WTC11 (cell line): ENCODE measurements at places on chromosomes 4 and X.

GRCh38 chr4:124135409-124135813 lies 577.1 kb downstream of the ANKRD50 start:
- no peak for DNase-seq

DNA sequence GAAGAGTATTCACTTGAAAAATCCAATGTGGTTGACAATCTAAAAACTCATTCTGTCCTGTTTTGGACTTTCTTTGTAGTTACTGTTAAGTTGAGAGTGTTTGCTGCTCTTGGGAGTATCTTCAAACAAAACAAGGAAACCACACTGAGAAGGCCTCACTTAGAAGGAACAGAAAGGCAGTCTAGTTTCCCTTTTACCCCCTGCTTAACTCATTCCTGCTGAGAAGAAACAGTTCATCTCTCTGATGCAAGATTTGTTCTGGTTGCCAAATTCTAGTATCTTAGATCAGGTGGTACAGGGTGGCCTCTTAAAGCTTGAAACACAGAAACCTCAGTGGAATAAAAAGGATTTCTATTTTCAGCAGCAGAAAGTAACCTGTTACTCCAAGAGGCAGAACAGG lies 41.4 kb downstream of the GUCY2F start:
- DNase-seq = no peak

- peak; percentile 62 for DNase-seq
These were observed 27.8 kb upstream of the ADH7 start for GRCh38 chr4:99462875-99463464.

DNA sequence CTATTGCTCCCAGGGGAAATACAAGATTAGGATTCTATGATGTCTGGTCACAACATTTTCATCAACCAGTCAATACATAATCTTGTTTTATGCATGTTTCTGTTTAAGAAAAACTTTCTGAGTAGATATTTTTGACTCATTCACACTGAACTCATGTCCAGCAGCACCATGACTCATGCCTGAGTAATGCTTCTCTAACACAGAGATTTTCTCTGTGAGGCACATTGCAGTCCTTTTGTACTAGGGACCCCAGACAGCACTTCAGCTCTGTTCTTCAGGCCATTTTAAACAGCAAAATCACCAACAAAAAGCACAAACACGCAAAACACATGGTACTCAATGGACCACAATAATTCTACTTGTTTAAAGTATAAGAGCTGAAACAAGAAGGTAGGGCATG lies 83.6 kb downstream of the MXRA5 start:
- DNase-seq = no peak

- DNase-seq = peak; percentile 52
These were observed 15.0 kb upstream of the STS start for GRCh38 chrX:7132335-7133049.

DNA sequence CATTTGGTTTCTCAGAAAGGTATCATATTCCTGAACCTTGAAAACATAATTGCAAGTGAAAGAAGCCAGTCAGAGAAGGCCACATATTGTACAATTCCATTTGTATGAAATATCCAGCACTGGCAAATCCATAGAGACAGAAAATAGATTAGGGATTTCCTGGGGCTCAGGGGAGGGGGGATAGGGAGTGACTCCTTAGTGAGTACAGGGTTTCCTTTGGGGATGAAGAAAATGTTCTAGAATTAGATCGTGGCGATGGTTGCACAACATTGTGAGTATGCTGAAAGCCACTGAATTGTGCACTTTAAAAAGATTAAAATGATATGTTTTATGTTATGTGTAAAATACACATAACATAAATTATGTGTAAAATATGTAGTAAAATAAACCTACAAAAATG lies 10.3 kb downstream of the XPNPEP2 start:
- DNase-seq = no peak

GRCh38 chr4:166182145-166182544 lies 309.1 kb downstream of the TLL1 start:
- DNase-seq = no peak

- DNase-seq = no peak
These were observed 200.2 kb downstream of the CLCN4 start for GRCh38 chrX:10356979-10357378.

- DNase-seq = peak; percentile 30
These were observed 25.4 kb downstream of the MBNL3 start for GRCh38 chrX:132463411-132463810.

GRCh38 chr4:151226004-151226932 lies 50.7 kb upstream of the PRSS48 start:
- no peak for DNase-seq

GRCh38 chrX:109890910-109891502 lies 111.9 kb upstream of the TMEM164 start:
- DNase-seq = peak; percentile 70

DNA sequence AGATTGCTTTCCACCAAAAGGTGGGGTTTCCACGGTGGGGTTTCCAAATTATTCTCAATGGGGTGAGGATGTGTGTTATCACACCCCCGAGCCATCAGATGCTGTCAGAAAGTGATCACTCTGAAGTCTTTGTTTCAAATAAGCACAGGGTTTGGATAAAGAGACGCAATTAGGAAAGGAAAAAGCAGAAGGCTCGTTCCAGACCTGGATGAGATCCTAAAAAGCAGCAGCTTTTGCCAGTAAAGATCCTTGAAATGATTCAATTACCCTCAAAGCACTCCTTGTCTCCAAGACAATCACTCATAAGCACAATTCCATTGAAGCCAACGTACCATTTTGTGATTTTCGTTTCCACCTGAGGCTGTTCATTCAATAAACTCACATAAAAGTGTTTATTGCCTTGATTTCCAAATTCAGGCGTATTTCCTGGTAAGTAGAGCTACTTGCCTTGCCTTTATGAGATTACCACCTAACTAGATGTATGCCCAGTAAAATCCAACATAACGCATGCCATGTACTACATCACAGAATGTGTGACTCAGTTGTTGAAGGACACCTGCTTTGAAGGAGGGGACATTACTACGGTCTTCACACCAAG lies 5.2 kb downstream of the F11 start:
- DNase-seq = no peak

DNA sequence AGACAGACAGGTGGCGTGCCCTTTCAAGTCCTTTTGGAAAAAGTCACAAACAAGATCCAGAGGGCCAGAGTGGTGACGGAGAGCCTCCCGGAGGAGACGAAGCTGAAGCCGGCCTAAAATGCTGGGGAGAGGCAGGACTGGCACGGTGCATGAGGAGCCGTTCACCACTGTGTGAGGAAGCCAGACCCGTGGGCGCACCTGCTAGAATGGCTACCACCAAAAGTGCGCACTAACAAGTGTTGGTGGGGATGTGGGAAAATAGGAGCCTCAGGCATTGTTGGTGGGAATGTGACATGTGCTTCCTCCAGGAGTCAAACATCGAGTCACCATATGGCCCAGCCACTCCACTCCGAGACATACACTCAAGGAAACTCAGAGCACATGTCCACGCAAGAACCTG lies 67.4 kb upstream of the HELT start:
- no peak for DNase-seq

DNA sequence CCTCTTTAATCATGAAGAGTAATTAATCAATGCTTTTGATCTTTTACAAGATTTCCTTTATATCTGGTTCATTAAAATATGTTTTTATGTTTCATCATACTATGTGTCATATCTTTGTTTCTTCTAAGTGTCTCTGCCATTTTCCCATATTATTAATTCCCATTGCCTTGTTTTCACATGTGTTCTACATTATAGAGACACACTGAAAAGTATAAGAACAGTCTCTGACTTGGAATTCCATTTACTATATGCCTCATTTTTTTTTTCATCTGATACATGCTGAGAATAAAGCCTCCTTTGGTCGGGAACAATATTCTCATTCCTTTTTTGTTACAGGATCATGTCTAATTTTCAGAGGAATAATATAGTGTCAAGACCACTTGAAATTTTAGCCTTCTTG lies 4.3 kb downstream of the BANK1 start:
- DNase-seq = no peak

DNA sequence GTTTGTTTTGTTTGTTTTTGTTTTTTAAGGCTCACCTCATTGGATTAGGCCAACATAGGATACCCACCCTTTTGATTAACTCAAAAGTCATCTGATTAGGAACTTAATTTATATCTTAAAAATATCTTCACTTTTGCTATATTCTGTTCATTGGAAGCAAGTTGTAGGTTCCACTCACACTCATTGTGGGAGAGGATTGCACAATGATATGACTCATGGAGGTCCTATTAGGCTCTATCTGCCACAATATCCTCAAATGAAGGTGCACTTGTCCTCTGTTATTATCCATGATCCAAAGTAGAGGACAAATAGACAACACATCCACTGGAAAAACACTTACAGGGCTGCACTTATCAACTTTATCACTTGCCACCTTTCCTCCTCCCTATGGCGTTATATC lies 60.5 kb upstream of the ADAMTS3 start:
- DNase-seq = no peak

GRCh38 chr4:152399246-152399645 lies 136.6 kb downstream of the FBXW7 start:
- no peak for DNase-seq

DNA sequence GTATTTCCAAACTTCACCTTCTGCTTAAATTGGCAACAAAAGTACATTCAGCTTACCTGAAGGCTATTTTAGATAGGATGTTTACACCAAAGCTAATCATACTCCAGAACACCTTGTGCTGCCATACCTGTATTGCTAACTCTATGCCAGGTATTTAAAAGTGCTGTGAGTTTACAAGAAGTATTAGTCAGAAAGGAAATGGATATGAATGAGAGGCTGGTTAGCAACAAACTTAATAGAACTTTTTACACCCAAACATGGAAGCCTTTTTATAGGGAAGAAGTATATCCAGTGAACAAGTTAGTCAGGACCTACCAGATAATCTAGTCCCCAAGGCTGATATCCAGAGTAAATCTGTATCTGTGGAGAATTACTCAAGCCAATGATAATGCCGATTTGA lies 131.2 kb upstream of the SPRY1 start:
- DNase-seq = no peak

DNA sequence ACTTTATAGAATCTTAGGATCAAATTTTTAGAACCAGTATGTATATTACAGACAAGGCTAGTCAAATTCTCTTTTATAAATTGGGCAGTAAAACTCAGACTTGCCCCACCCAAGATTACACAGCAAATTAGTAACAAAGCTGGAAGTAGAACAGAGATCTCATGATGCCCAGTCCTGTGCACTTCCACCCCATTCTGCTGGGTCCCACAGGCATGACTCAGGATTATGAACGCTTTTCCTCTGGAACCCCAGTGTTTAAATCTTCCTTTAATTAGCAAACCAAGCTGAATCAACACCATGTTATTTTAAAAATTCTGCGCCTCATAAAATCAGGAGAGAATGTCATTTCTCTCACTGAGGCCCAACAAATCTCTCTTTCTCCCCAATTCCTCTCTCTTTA lies 1.5 kb upstream of the IL13RA2 start:
- DNase-seq = no peak

GRCh38 chrX:19827088-19827487 lies 60.3 kb downstream of the SH3KBP1 start:
- no peak for DNase-seq

DNA sequence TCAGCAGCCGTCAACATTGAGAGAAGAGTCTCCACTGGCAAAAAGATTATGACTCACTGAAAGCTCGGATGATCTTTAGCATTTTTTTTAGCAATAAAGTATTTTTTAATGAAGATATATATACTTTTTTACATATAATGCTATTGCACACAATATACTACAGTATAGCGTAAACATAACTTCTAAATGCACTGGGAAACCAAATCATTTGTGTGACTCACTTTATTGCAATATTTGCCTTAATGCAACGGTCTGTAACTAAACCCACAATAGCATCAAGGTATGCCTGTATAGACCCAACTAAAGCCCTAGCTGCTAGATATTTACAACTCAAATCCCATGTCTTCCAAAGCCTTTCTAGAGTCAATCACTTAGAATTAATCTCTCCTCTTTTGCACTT lies 52.3 kb upstream of the EDNRA start:
- no peak for DNase-seq

DNA sequence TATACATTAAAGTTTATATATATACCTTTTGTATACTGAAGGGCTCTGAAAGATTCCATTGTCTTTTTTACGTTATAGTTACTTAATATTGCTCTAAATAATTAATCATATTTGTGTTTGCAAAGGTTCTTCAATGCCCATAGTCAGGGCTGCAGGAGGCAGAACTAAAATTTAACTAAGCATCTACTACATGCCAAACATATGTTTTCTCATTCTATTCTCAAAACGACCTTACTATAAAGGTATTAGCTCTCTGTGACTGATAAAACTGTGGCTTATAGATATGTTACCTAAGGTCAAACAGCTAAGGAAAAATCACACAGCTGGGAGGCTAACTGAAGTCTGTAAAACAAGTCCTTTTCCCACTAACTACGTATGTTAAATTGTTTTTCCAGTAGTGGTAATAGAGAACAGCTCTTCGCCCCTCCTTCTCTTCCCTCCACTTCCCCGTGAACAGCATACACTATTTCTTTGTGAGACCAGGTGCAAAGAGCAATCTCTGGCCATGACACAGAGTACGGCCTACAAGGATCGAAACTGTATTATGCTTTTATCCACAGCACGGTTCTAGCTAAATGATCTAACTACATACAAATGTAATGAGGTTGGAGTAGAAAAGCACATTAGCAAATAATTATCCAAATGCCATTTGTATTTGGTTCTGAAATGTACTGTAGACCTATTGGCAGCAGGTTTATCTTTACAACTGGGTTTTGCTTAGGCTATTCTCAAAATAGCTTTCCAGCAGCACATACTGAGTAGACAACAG lies 1.7 kb downstream of the CNOT6L start:
- DNase-seq = no peak

GRCh38 chrX:19375546-19375945 lies 31.8 kb downstream of the PDHA1 start:
- no peak for DNase-seq

DNA sequence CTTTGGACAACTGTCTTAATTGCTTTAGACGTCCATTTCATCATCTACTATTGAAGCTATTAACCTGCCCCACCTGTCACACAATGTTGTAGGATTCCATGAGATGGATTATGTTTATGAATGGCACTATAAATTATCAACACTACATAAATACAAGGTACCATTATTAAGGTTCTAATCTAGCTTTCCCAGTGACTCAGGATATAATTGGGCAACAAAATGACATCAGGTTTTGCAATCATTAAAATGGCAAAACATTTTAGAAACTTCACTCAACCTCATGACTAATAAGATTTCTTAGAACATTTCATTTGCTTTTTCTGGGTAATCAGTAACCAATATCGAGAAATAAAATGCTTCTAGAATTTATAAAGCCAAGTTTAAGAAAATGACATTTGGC lies 9.2 kb downstream of the HOPX start:
- no peak for DNase-seq

- no peak for DNase-seq
These were observed 257.8 kb upstream of the KLF3 start for GRCh38 chr4:38406243-38406642.

- DNase-seq = no peak
These were observed 394.9 kb upstream of the PABPC5 start for GRCh38 chrX:91039777-91040176.

GRCh38 chr4:182863501-182863900 lies 53.7 kb downstream of the DCTD start:
- DNase-seq = no peak

GRCh38 chrX:123311486-123311885 lies 127.4 kb downstream of the GRIA3 start:
- no peak for DNase-seq

GRCh38 chr4:174352061-174352819 lies 68.5 kb downstream of the CEP44 start:
- DNase-seq = no peak

- no peak for DNase-seq
These were observed 271.2 kb downstream of the CHIC1 start for GRCh38 chrX:73834219-73834618.
